ENCODE measurements at places on chromosomes 12 and 14.

GRCh38 chr14:75879031-75879430, 102.8 kb downstream of the TGFB3 start:
- DNase-seq = no peak

GRCh38 chr12:132033627-132034026, 83.9 kb downstream of the EP400 start:
- DNase-seq = no peak

DNA sequence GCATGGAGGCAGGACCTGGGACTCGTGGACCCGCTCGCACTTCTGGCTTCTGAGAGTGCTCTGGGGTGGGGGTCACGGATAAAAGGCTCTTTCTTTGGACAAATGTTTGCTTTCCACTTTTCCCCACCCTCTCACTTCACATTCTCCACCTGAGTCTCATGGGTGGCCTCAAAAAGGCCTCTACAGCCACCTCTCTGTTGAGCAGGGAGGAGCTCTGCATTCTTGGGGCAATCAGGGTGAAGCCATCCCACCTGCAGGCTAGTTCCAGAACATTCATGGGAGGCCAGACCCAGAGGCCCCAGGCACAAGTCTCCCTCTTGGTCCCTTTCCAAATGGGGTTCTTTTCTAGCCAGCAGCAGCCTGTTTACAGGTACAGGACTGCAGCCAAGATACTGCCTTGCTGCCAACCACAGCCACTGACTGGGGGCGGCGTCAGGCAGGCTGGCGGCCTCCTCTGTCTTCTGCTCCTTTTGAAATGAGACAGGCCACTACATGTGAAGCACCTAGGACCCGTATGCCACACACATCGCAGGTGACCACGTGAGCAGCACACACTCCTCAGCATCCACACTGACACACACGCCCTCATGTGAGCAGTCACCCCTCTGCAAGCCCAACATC, 18.2 kb upstream of the CEBPE start:
- DNase-seq = no peak

DNA sequence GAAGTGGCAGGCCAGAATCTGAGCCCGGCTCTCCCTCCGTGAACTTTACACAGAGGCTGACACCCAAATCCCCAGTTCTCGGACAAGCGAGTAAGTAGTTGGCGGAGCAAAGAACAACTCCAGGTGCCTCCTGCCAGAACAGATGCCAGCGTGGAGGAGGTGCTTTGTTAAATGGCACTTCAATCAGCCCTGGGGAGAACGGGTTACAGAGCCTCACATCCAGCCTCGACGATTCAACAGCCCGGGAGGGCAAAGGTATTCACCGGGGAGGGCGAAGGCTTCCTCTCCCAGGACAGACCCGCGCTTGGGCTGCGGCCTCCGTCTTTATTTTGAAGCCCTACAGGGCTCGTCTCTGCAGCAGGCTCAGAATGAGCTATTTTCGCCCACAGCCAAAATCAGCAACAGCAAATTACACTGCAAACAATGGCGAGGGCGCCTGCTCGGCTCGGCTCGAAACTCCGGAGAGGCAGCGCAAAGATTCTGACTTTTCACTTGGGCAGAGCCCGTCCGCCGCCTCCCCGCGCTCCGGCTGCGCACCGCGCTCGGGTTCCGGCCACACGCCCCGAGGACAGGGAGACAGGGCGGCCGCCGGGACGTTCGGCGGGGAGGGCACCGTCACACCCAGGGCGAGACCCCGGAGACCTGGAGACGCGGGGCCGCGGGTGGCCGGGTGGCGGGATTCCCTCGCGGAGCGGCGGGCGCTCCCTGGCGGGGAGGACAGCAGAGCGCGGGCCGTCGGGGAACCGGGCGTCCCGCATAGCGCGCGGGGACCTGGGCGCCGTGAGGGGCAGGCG, 811 bp downstream of the TMCC3 start:
- DNase-seq = no peak

- DNase-seq = no peak
Measured at GRCh38 chr14:51862176-51862796, 1.9 kb downstream of the GNG2 start.

DNA sequence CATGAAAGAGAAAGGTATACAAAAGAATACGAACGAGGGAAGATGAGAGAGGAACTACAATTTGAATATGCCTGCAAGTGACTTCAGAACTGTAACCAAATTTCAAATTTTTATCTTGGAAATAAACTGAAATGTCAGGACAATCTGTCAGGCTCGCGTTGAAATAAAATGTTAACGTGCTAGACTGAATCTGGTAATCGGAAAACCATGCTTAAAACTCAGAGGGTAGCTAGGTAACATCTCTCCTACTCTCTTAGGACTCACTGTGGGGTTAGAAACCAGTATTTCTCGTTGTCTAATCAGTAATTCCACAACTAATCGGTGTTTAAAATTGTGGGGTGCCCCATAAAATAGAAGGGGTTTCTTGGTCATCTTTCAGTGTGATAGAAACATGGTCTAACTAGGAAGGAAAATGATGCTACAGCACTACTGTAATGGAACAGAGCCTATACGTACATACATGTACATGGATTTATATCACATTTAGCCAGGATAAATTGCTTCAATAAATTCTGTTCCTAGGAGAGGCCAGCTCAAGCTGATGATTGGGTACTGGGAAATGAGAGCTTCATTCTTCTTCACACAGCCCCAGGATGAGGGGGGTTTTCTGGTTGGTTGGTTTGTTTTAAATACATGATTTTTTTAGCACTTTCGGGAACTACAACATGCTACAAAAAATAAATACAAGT, 23.9 kb downstream of the ATF7 start:
- DNase-seq = no peak

DNA sequence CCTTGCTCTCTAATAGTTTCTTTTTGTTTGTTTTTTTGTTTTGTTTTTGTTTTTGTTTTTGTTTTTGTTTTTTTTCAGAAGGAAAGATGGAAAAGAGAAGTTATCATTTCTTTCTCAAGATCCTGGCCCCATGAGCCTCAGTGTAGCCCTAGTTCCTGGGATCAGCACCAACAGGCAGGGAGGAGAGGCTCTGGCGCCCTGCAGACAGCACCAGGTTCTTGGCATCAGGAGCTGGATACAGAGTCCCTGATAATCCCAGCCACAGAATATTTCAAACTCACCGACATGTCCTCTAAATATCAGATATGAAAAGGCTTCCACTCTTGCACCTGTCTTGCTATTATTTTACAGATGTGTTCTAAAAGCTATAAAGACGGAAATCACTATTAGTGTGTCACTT, 52.7 kb downstream of the FOXN3 start:
- no peak for DNase-seq

DNA sequence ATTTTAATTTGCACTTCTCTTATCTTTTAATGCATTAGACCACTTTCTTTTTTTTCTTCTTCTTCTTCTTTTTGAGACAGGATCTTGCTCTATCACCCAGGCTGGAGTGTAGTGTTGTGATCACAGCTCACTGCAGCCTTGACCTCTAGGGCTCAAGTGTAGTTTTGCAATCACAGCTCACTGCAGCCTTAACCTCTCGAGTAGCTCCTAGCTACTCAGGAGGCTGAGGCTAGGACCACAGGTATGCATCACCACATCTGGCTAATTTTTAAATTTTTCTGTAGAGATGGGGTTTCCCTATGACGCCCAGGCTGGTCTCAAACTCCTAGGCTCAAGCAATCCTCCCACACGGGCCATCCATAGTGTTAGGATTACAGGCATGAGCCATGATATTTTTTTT, 12.7 kb downstream of the TMED8 start:
- no peak for DNase-seq

DNA sequence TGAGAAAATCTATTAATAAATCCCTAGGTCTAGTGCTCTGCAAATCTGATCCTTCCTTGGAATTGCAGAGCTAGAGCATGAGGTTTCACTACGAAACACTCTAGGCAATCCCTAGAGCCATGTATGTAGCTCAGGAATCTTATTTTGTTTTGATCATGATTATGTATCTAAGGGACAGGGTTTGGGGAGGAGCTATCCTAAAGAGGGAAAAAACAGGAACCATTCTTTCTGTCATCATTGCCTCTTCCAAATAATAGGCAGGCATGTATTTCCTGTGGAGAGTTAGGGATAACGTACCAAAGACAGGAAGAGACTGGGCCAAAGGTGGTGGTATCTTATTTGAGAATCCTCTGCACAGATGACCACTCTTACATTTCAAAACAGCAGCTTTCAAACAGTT, 88.8 kb upstream of the GTF2A1 start:
- DNase-seq = no peak

DNA sequence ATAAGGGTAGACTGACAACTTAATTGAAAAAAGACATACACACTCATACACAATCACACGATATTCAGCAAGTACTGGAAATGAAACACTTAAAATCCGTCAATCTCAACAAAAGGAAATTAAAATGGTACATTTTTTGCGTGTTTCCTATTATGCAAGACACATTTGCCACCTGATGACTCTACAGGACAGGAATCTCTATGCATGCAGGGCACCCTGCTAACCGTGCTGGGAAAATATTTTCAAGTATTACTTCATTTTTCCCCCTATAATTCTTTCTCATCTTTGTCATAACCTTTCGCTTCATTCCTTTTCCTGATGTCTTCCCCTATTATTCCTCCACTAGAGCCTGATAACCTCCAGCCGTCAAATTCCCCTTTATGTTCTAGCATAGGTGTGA, 150.2 kb downstream of the TMEM132D start:
- DNase-seq = no peak
